ENCODE measurements at places on chromosomes 2 and 18.
A peak's percentile ranks its signal among the peaks of the same experiment; 100 is the strongest.

DNA sequence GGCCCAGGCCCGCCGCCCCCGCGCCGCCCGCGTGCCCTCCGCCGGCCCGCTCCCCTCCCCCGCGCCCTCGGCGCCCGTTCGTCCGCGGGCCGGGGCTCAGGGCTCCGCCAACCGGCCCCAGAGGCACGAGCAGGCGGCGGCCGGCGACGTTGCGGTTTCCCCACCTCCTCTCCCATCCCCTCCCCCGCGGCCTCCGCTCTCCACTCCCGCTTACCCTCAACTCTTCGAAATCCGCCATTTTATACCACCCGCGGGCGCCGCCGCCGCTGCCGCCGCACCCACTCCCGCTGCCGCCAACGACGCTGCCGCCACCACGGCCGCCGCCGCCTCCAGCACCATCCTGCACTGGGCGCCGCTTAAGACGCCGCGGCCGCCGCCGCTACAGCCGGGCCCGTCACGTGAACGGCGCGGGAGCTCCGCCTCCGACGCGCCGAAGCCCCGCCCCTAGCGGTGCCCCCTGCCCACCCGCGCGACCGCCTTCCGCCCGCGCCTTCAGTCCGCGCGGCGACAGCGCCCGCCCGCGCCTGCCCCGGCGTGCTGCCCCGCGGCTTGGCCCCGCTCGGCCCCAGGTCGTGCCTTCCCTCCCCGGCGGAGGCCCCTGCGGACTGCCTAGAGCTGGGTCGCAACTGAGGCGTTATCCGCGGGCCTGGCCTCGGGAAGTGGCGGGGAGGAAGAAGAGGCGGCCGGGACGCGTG is at the start of the genes KATNAL2 and PIAS2:
KATNAL2 (plus strand) TSS at position 495 of the 695 bp plus-strand sequence. CDS start 29,271 bp downstream, outside the sequence.
PIAS2 (minus strand) TSS at position 400 of the 695 bp plus-strand sequence; CDS start at position 238, 162 bp downstream.
- DNase-seq: peak; percentile 56

DNA sequence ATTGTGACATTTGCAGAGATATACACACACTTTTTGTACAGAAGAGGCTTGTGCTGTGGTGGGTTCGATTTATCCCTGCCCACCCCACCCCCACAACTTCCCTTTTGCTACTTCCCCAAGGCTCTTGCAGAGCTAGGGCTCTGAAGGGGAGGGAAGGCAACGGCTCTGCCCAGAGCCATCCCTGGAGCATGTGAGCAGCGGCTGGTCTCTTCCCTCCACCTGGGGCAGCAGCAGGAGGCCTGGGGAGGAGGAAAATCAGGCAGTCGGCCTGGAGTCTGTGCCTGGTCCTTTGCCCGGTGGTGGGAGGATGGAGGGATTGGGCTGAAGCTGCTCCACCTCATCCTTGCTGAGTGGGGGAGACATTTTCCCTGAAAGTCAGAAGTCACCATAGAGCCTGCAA is 40.0 kb downstream of the STEAP3 start:
- no peak for DNase-seq

GRCh38 chr18:52341608-52342381 is 1.8 kb downstream of the DCC start:
- DNase-seq: no peak

GRCh38 chr2:33365264-33365970 is 111.0 kb upstream of the RASGRP3 start:
- no peak for DNase-seq

GRCh38 chr2:52810460-52810859 is 957.1 kb upstream of the CHAC2 start:
- DNase-seq: no peak

DNA sequence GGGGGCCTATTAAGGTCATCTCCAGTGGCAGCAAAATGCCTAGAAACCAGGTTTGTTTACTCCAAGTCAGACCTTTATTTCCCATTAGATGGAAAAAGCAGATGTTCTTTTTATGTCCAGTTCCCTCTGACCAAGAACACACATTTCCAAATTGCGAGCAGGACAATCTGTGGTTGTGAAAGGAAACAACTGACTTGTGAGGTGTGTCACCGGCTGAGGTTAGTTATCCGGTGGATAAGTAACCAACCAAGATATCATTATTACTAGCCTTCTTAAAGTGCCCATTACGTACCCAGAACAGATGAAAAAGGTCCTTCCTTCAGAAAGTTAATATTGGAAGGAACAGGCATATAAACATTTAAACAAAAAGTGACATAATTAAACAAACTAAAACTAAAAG is 112.9 kb downstream of the THADA start:
- DNase-seq: no peak

- peak; percentile 64 for DNase-seq
Measured at GRCh38 chr2:227472265-227473121, 537 bp downstream of the AGFG1 start.
